ENCODE measurements at places on chromosomes 6 and 20.

GRCh38 chr6:84118191-84118590 lies 84.6 kb downstream of the MRAP2 start:
- no peak for DNase-seq

- DNase-seq, result no peak
These were observed 60.2 kb downstream of the PYGB start for GRCh38 chr20:25308083-25308491.

DNA sequence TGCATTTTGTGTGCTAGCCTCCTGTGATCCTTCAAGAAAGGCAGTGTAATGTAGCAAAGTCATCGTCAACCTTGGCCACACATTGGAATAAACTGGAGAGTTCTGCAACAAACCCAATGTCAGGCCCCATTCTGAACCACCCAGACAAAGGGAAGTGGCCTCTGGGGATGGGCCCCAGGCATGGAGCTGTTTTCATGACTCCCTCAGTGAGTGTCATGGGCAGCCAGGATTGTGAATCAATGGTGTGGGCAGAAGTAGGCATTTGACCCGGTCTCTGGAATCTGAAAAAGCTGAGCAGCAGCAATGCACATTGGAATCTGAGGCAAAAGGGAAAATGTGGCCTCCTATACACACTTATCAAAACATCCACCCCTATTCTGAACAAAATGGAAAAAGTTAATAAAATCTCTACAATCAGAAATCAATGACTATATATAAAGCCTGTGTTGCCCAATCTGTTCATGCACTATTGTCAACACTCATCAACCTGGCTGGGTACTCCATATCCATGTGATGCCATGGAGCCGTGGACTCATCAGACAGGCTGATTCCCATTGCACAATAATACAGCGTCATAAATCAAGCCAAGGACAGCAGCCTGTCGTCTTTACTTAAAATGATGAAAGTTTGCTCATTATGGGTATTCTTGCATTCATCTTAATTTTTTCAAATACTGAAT lies 134.9 kb upstream of the STMND1 start:
- DNase-seq, result no peak

DNA sequence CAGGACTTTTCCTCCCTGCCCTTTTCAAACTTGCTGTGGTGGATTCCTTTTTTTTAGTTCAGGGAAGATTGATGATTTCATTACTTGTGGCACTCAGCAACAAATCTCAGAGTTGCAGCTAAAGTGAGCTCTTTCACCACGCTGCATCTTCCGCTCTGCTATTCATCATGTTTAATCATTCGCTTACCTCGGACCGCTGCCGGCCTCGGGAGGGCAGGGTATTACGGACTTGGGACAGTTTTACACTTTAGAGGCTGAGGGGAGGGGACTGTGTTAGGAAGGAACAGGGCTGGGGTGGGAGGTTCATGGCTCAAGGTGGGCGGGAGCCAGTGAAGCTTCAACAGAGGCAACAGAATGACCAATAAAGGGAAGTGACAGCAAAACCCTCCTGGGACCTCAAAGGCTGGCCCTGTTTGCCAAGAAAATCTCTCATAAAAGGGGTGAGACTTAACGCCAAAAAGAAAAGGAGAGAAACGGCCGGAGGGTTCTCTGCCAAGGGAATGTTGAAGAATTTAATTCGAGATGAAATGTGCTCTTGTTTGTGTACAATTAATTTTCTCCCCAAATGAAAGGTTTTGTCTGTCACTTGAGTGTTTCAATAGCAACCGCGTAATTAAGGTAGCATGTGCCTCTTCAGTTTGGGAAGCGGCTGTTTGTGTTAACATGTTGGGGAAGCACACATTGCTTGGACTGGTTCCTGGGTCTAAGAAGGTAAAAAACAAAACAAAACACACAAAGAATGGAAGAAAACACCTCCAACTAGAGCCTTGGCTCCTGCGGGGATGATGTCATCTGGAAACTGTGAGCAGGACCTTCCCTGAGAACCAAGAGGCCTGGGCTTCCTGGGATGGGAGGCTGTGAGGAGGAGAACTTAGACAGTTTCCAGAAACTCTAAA lies 72.5 kb upstream of the SULF2 start:
- no peak for DNase-seq

DNA sequence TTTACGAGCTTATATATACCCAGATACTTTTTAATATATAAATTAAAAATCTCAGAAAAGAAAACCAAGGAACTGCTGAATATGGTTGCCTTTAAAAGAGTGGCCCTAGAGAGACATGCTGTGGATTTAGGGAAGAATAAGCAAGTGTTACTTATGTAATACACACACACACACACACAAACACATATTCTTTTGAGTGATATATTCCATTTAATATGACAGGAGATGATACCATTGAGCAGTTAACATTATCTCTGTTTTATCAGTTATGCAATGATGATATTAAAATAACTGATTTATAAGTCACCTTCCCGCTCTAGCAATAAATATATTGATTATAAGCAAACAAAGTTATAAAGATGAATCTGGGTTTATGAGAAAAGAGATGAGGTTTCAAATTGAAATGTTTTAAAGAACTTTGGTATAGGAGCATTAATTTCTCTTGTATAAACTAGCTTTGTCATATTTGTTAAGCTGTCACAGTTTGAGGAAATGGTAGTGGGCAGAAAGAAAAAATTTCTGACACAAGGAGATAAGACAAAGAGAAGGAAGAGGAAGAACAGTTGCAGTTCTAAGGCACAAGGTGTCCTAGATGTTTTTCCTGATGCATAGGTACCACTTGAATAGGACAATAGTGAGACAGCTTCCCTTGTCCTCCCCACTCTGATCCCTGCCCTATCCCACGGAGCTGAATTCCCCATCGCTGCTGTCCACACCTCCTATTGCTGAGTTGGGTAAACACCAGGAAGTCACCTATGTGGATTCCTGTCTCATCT lies 26.4 kb downstream of the GPX5 start:
- no peak for DNase-seq

DNA sequence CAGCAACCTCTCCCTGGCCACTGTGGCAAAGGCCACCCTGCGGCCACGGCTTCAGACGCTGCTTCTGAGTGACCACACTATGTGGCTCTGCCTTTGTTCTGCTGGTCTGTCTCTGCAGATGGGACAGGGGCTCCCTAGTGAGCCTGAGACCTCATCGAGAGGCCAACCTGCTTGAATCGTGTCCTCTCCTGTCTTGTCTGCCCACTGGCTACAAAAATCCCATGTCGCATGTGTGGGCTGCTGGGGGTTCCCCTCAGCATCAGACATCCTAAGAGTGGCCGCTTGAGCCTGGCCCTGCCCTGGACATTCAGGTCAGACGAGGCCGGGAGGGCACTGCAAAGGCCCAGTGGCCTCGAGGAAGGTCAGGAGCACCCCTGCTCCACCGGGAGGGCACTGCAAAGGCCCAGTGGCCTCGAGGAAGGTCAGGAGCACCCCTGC lies 222.9 kb downstream of the DLL1 start:
- no peak for DNase-seq

DNA sequence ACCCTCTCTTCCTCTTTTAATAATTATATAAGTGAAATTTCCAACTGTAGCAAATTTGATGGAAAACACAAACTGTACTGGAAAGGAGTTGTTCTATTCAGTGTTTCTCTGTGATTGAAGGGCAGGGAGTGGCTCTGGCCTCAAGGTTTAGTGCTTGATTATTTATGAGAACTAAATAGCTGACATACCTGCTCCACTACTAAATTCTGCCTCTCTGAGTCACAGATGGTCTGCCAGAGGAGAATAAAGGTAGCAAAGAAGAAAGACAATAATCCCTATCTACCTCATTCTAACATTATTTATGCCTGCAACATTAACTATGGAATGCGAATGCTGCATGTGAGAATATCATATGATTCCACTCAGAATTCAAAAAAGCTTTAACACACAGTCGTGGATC lies 9.3 kb downstream of the BMP5 start:
- no peak for DNase-seq

DNA sequence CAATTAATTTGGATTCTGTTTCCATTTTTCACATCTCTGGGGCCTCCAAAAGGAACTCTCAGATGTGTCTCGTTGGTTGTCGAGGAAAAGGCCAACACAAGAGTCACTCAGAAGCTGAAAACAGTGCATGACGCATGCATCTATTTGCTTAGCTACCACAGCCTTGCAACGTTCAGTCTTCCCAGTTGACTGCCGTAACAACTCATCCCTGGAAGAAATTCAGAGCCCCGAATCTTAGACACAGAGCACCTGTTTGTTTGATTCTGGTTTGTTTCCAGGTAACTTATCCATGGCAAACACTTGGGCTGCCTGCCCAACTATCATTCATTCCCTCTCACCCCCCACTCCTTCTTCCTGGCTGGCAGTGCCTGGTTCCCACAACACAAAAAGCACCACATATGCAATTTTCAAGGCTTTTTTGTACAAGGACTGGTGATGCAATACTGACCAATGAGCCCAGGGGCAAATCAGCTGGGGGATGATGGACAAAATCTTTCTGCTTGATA lies 60.5 kb downstream of the ZMYND8 start:
- no peak for DNase-seq

DNA sequence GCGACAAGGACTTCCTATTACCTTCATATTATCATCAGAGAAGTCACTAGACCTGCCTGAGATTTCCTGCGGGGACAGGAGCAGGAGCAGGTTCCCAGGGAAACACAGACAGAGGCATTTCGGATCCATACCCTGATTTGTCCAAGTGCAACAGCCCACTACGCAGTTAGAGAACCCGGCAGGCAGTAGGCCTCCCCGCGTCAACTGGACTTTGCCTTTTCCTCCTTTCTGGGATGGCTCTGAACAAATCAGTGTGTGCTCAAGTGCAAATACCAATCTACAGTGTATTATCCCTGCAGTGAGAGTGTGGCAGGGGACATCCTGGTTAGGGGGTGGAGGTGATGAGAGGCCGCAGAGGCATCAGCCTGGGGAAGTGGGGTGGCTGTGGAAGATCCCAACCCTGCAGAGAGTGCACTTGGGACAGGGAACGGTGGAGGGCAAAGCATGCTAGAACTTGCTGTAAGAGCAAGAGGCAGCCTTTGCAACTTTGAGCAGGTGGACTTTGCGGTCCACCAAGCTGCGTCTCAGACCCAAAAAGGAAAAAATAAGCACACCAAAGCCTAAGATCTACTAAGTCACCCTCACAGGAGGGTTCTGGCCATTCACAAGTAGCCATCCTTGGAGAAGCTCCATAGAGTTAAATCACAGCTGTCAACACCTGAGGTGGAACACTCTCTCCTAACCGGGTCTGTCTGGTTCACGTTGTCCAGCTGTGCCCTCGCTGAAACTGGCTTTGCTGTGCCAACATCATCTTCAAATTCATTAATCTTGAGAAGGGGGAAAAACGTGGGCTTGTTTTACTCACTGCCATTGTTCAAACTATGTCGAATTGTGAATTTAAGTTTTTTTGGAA lies 159.1 kb downstream of the ZDHHC14 start:
- no peak for DNase-seq

DNA sequence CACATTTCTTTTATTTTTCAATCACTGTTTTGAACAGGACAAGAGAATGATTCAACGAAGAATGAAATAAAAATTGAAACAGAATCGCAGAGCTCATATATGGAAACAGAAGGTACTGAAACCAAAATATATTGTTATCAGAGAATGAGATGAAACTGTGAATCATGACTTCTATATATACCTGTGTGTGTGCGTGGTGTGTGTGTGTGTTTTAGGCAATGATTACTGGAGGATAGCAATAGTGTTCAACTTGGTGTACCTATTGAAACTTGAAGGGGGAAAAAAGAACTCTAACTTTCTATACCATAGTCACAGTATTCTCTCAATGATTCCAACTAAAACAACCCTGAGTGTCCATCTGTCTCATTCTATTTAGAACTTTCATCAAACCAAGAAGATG lies 586.6 kb downstream of the KIF16B start:
- no peak for DNase-seq

DNA sequence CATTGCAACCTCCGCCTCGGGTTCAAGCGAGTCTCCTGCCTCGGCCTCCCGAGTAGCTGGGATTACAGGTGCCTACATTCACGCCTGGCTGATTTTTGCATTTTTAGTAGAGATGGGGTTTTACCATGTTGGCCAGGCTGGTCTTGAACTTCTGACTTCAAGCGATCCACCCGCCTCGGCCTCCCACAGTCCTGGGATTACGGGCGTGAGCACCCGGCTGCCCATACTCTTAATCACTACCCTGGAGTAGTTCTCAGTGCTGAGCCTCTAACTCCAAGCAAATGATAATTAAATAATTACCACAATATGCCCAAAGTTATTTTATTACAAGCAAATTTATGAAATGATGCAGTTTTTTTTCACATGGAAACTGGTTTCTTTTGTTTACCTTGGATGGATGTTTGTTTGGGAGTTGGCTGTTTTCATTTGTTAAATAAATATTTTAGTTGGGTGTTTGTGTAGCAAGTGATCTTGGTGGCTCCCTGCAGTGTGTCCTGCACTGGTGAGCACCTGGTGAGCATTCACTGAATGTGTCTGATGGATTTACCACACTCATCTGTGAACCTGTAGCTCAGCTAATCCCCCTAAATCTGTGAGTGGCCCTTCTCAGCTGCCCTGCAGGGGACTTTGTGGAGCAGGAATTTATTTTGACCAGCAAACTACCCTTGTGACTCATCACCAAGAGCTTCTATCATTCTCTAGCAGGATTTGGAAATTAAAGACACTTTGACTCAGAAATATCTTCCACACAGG lies 36.9 kb downstream of the UTRN start:
- DNase-seq, result no peak

- DNase-seq, result no peak
These were observed 36.8 kb downstream of the BCAS4 start for GRCh38 chr20:50831622-50832021.

DNA sequence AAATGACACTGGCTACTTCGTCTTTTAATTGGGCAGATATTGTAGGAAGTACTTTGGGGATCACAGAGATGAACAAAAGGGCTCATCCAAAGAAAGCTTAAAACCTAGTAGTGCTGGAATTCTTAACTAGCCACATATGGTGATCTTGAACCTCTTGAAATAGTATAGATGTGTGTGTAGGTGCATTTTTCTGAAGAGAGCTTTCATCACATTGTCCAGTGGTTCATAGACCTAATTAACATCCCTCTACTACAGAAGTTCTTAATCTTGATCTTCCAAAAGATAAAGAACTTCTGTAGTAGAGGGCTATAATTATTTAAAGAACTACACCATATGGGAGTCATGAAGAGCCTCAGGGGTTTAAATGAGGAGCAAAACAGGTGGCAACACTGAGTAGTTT lies 2.3 kb upstream of the PRIM2 start:
- DNase-seq, result no peak

GRCh38 chr6:118586746-118587485 lies 38.8 kb downstream of the PLN start:
- DNase-seq, result no peak

- DNase-seq, result peak; percentile 52
These were observed 1111.4 kb upstream of the CITED2 start for GRCh38 chr6:140485740-140486449.

DNA sequence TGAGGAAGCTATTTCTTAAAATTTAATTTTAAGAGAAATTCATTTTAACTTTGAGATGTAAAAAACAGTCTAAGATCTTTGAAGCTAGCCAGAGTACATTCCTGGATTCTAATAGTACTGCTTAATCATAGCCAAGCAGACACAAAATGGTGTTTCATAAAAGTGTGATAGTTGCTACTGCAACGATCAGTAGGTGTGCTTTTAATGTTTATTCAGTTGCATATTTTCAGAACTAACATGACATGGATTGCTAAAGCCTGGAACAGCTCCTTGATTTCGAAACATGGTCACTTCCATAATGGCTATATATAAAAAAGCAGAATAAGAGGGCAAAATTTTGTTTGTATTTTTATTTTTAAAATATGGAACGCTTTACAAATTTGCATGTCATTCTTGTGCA lies 35.5 kb downstream of the SESN1 start:
- no peak for DNase-seq

GRCh38 chr6:145332011-145332410 lies 403.3 kb downstream of the EPM2A start:
- no peak for DNase-seq

Data from GM04504 (cell line).